ENCODE measurements at places on chromosomes 6 and 20. TPM values are rescaled to one million over a fixed set of nuclear protein-coding genes. Genes with fewer than 3 reads are reported as not detected.
A peak's percentile ranks its signal among the peaks of the same experiment; 100 is the strongest.

The SEL1L2 gene
- not detected for total RNA-seq

The TFAP2D gene
- total RNA-seq = not detected

The NT5E gene
- total RNA-seq = 1.4 TPM

DNA sequence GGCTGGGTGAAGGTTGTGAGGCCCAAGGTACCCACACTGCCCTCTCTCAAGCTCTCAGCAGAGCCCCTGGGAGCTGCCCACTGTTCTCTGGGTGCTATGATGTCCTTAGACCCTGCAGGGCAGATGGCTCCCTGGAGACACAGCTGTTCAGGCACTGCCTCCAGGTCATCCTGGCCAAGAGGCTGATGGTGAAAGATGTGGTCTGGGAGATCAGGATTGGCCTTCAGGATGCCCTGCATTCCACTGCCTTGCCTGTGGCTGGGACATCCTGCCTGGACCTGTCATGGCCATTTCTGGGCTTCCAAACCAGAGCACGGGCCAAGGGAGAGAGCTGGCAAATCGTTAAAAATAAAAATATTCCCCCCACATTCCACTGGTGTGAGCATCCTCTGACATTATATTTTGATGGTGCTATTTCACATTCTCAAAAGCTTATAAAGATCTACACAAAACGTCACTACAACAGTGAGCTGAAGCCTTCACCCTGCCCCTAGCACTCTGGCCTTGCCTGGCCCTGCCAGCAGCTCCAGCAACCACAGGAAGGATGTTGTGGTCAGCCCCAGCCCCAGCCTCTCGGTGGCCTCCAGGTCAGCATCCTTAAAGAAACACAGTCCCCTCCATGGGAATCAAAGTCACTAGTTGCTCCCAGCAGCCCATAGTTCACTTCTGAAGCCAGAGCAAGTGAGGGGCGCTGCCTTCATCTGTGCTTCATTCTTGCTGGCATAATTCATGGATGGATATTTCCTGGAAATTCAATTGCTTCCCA lies 13.5 kb upstream of the KCNK16 start:
- H3K27ac ChIP-seq = no peak overlapping the region
- H3K4me3 ChIP-seq = no peak overlapping the region
- no peak for DNase-seq
- no peaks in the 10 kb centered on the region for H3K36me3 ChIP-seq

DNA sequence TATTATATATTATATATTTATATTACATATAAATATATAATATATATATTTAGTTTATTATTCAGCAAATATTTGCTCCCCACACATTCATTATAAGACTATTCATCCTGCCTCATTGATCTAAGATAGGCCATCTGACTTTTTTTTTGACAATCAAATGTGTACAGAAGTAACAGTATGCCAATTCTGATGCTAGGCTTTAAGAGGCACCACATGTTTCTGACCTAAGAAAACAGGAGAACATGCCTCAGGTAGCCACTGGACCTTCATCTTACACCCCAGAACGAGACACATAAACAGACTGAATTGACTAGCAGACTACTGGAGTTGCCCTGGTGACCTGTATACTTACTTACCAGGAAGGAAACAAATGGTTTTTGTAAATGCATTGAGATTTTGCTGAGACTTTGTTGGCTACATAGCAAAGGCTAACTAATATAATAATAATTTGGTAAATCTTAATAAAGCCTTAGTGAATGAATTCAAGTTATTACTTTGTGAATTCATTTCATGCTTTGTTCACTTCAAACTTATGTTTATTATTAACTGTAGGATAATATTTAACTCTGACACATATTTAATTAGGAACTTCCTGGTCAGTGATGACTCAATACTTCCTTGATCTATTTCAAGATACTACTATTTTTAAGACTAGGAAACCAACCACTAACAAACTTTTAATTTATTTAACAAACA lies 13.4 kb upstream of the MYO6 start:
- H3K27me3 ChIP-seq = no peaks in the 10 kb centered on the region
- no peak overlapping the region for H3K27ac ChIP-seq
- no peaks in the 10 kb centered on the region for H3K36me3 ChIP-seq
- no peak for DNase-seq
- no peak overlapping the region for H3K4me3 ChIP-seq

DNA sequence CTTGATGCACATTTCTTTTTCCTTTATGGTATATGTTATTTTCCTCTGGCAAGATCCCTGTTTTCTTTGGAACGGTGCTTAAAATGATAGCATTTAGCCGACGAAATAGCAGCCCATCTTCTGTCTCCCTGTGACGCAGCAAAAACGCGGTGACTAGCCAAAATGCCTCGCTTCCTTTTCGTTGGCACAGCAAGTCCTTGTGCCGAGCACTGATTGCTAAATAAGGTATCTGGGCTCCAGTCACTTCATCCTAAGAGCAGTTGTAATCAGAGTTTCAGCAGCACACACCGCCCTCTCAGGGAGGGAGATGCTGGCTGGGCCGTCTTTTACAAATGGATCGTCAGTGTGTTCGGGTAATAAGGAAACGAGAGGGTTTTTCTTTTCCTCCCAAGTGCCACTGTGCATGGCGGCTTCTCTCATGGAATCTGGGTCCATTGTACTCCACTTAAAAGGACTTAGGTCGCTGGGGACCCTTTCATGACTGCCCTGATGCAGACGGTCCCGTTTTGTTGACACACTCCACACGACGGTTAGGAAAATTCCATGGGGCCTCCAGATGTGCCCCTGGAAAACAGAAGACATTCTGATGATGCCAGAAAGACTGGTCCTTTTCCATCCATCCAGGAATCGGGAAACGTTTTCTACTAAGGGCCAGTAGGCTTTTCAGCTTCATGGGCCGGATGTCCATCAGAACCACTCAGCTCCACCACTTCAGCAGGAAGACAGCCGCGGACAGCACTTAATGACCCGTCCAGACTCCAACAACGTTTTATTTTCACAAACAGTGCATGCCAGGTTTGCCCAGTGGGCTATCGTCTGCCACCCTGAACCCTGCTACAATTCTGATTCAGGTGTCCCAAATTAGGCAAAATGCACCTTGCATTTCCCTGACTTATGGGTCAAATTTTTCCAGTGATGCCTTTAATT lies 185.5 kb downstream of the CDH4 start:
- H3K4me1 ChIP-seq = no peaks in the 10 kb centered on the region
- DNase-seq = no peak
- H3K27me3 ChIP-seq = peaks cover 10% of the 10 kb centered on the region
- no peak overlapping the region for H3K4me3 ChIP-seq

GRCh38 chr20:36745234-36745926 lies 510 bp downstream of the NDRG3 start:
- H3K36me3 ChIP-seq = no peaks in the 10 kb centered on the region
- H3K27me3 ChIP-seq = no peaks in the 10 kb centered on the region
- DNase-seq = peak; percentile 50
- H3K4me1 ChIP-seq = peaks cover 21% of the 10 kb centered on the region
- peak overlapping the region; percentile 86 for H3K4me3 ChIP-seq

- H3K4me1 ChIP-seq = no peaks in the 10 kb centered on the region
- no peaks in the 10 kb centered on the region for H3K36me3 ChIP-seq
- no peak overlapping the region for H3K27ac ChIP-seq
- DNase-seq = no peak
- peaks cover 15% of the 10 kb centered on the region for H3K27me3 ChIP-seq
Measured at GRCh38 chr6:17291778-17292177, 10.6 kb downstream of the RBM24 start.

DNA sequence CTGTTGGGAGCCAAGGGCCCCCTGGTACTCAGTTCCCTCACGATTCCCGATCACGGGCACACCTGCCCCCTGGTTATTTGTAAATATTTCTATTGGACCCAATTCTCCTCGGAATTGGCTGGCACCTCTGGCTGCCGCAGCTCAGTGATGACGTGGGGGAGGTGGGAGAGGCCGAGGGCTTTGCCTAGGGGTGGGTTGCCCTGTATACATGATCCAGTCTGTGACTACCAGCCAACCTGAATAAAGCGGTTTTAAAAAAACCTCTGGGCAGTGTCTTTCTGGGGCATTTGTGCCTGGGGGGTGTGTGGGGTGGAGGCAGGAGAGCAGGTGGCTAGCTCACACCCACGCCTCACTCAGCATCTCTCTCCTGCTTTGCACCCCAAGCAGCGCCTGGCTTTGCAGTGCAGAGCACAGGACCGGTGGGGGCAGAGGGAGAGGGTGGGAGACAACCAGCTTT lies 42.2 kb downstream of the VSTM2L start:
- no peak overlapping the region for H3K4me3 ChIP-seq
- H3K27ac ChIP-seq = no peak overlapping the region
- H3K4me1 ChIP-seq = no peaks in the 10 kb centered on the region
- no peak for DNase-seq

DNA sequence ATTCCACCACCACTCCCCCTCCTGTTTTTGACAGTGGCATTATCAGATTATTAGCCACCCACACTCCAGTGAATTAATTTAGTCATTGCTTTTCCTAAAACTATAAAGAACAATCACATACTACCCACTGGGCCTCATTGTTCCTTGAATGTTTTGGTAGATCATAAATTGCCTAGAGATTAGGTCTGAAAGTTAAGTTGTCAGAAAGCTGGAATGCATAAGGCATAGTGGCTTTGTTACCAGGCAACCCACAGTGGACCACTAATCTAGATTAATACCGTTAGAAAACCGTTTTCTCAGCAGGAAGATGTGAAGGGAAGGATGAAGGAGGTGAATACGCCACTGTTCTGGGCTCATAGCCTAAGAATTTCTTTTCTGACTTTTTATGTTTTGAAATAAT lies 75.6 kb downstream of the SAMD3 start:
- H3K4me1 ChIP-seq = no peaks in the 10 kb centered on the region
- no peak overlapping the region for H3K27ac ChIP-seq
- no peak for DNase-seq
- no peak overlapping the region for H3K4me3 ChIP-seq

GRCh38 chr20:32263398-32263954 lies 14.0 kb upstream of the KIF3B start:
- no peak overlapping the region for H3K27ac ChIP-seq
- no peak overlapping the region for H3K4me3 ChIP-seq
- no peaks in the 10 kb centered on the region for H3K4me1 ChIP-seq

DNA sequence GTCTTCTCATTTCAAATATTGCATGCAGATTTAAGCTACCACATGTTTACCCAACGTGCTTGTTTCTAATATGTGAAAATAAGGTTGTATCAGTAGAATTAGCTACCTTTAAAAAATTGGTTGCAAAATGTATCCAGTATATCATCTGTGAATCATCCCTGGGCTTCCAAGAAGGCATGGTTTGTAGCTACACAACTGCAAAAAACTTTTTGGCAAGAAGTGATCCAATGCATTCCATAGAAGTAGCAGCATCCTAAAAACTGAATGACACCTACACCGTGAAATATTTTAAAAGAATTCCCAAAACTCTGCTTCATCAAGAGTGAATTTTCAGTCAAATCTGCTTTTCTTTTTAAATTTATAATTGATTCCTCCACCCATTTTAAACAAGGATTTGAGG lies 89.1 kb downstream of the AIG1 start:
- H3K36me3 ChIP-seq = peaks cover 7% of the 10 kb centered on the region
- H3K27me3 ChIP-seq = no peaks in the 10 kb centered on the region
- H3K4me1 ChIP-seq = peaks cover 9% of the 10 kb centered on the region

DNA sequence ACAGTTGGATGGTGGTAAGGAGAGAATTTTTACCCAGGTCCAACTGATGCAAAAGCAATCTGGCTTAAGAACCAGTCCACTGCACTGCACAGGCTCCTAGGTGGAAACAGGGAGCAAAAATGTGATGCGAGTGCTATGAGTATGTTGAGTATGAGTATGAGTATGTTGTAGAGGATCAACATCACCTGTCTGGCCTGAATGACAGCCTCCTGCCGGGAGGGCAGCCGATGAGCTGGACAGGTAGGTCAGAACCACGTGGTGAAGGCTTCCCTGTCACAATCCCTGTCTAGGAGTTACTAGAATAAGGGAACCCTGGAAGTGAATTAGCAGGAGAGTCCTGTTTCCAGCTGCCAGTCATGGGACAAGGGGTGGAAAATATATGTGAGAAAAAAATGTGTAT lies 44.3 kb upstream of the SNX9 start:
- no peak for DNase-seq
- no peak overlapping the region for H3K4me3 ChIP-seq
- H3K27ac ChIP-seq = no peak overlapping the region
- no peaks in the 10 kb centered on the region for H3K27me3 ChIP-seq

- no peaks in the 10 kb centered on the region for H3K36me3 ChIP-seq
- DNase-seq = no peak
- H3K4me1 ChIP-seq = peaks cover 5% of the 10 kb centered on the region
- no peak overlapping the region for H3K27ac ChIP-seq
Measured at GRCh38 chr20:63325554-63326313, 32.7 kb downstream of the COL20A1 start.

Data from activated naive CD4-positive, alpha-beta T cell treated with anti-CD3 and anti-CD28 coated beads for 36 hours (primary cell).